AG10803 (cell line): ENCODE measurements at places on chromosomes 2 and 18.

DNA sequence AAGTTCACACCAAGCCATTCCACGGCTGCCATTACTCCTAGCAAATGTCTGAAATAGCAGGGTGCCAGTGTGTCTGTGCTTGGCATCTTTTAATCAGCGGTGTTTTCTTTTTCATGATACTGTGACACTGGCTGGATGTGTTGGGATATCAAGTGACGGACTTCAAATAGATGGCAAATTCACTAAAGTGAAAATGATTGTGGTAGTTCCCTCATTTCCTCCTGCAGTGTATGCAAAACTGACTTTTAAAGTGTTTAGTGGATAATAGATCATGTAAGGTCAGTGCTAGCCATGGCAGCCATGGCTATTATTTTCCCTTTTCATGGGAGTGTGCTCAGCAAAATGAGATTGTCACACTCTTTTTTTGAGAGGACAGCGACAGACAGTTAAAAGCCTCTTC lies 261.5 kb upstream of the SIX3 start:
- DNase-seq: no peak

GRCh38 chr2:197121255-197121654 lies 189.3 kb downstream of the ANKRD44 start:
- DNase-seq: no peak

- no peak for DNase-seq
Measured at GRCh38 chr2:199552141-199552540, 94.4 kb upstream of the SATB2 start.

GRCh38 chr2:234444893-234445292 lies 52.0 kb downstream of the ARL4C start:
- DNase-seq: peak; percentile 92

DNA sequence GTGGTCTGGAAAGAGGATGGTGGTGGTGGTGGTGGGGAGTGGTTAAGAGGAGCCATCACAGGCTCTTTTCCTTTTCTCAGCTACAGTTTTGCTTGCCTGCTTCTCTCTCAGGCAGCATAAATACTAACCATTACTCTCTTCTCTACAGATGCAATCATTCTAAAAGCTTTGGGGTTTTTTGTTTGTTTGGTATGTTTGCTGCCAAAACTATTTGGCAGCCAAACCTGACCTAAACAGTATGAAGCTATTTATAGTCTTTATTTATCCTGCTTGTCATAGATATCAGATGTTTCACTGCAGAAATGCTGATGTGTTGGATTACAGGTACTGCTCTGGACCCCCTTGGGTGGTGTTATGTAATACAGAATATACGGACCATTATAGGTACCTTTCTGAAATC lies 15.3 kb downstream of the SIX3 start:
- DNase-seq: peak; percentile 40

- DNase-seq: no peak
Measured at GRCh38 chr2:11099122-11100065, 55.9 kb upstream of the SLC66A3 start.

DNA sequence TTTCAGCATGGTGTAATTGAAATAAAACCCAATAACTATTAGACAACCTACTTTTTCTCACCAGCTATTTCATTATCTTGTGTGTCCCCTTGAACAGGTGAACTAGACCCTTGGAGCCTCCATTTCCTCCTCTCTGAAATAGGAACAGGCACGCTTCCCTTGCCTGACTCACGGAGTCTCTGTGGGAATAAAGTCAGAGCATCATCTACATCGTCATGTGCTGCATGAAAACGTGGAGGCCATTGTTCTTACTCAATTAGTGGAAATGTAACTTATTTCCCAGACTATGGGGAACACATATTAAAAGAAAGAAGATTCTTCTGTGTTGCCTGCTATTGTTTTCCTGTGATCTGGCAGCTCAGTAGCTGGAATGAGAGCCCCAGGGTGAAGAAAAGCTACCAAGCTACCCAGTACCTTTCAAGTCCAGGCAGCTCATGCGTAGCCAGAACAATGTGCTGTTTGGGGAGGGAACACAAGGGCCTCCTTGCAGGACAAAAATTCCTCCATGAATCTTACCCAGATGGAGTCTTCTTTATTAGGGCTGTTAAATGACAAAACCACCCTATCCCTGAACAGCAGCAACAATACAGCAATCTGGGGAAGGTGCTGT lies 59.8 kb downstream of the SOX11 start:
- no peak for DNase-seq

DNA sequence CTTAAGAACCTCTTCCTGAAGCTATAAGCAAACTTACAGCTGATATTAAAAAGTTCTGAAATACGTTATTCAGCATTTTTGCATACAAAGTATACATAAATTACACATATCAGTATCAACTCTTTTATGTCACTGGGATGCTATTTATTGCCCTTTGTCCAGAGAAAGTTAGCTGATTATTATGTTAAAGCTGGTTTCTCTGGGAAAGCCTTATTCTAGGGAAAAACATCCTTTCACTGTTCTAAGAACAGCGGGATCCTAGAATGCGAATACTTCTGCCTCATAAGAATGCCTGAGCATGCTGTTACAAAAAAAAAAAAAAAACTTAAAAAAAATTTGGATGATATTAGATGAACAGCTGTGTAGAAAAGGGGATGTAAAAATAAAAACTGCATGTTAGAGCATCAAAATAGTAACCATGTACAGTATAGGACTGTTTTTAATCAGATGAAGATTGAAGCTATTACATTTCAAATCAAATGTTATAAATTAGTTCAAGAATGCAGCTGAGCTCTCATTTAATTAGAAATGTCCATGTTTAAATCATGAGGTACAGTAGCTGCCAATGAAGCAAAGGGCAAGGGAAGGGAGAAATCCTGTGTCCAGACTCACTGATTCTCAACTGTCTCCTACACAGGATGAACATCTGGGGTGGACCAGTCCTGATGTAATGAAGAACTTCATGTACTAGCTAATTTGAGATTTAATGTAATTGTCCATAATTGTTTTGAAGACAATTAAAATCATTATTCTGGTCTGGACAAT lies 8.2 kb downstream of the FTCDNL1 start:
- no peak for DNase-seq

DNA sequence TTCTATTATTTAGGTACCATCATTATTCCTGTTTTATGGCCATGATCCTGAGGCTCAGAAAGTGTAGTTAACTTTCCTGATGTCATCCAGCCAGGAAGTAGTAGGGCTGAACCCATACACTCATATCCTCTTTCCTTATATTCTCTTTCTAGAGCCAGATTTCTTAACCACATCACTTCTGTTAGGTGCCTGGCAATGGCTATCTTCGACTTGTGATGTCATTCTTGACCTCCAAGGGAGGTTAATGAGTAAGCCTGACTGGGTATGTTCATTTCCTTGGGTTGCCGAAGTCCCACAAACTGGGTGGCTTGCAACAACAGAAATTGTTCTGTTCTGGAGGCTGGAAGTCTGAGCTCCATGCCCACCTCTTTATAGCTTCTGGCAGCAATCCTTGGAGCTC lies 43.4 kb downstream of the ITGB6 start:
- DNase-seq: peak; percentile 52

GRCh38 chr2:263022-263738 lies 652 bp downstream of the SH3YL1 start:
- no peak for DNase-seq

DNA sequence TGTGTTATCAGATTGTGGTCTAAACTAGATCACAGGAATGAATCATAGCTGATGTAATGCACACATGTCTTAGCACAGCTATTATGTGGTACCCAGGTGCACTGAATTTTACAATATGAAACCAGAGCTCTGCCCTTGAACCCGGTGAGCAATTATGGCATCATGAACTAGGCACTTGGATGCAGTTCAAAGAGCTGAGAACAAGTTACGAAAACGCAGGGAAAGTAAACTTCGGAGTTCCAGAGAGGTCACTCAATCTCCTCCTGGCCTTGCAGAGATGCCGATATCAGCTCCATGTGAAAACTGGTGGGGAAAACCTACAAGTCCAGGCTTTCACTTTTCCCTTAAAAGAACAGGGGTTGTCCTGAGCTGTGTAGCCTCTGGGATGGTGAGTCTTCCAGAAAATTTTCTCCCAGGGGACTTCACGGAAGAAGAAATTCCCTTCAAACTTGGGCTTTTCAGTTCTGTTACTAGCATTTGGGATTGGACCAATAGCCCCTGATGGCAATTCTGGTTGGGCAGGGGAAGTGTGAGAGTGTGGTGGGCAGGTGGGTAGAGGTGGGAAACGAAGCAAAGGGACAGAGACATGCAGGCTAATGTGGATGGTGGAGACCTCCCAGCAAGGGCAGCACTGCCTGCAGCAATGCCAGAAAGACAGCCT lies 71.1 kb upstream of the SH3BP4 start:
- peak; percentile 40 for DNase-seq

GRCh38 chr2:23390152-23390551 lies 5.2 kb downstream of the KLHL29 start:
- no peak for DNase-seq

DNA sequence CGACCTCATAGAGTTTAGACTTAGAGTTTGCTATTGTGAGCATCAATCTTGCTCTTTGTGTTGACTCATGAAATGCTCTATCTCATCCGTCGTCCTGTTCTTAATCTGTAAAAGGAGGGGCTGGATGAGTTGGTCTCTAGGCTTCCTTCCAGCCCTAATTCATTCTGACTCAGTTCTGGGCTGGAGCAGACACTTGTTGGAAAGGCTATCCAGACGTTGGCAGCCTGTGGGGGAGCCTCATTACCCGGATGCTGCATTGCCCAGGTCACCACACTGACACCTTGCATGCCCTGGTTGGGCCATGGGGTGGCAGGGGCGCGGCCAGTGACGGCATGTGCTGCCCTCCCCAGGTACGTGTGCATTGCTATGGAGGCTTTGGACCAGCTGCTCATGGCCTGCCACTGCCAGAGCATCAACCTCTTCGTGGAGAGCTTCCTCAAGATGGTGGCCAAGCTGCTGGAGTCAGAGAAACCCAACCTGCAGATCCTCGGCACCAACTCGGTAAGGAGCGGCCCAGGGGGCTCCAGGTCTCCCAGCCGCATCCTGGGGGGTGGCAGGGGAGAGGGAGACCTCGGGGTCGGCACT lies 61.5 kb downstream of the EFR3B start:
- peak; percentile 85 for DNase-seq

DNA sequence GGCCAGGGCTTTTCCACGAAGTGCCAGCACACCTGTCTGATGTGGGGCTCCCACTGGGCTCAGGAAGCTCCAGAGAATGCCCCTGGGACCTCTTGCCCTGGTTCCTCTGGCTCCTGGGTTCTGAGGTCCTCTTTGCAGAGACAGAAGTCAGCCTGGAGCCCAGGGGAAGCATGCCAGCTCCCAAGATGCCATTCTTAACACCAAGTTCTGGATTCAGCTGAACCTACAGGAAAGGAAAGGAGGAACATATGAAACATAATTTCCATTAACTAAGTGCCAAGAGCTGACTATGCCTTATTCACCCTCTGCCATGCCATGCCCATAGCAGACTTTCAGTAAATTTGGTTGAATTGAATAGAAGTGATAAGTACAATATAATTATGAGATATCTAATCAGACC lies 21.9 kb downstream of the FAM124B start:
- no peak for DNase-seq

GRCh38 chr2:42133771-42134195 lies 35.4 kb upstream of the EML4 start:
- no peak for DNase-seq

- no peak for DNase-seq
Measured at GRCh38 chr2:54585136-54585733, 129.1 kb downstream of the SPTBN1 start.

DNA sequence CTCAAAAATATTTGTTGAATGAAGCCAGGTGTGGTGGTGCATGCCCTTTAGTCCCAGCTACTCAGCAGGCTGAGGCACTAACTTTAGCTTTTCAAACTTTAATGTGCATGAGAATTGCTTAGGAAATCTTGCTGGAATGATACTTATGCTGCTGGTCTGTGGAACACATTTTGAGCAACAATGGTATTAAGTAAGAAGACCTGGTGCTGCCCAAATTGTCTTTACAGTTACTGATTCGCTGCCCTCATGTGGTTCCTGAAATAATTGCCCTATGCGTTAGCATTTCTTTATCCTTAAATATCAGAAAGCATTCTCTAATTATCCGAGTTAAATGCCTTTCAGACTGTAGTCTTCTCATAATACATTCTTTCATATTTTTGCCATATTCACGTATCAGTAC lies 76.0 kb upstream of the SESTD1 start:
- DNase-seq: peak; percentile 77

DNA sequence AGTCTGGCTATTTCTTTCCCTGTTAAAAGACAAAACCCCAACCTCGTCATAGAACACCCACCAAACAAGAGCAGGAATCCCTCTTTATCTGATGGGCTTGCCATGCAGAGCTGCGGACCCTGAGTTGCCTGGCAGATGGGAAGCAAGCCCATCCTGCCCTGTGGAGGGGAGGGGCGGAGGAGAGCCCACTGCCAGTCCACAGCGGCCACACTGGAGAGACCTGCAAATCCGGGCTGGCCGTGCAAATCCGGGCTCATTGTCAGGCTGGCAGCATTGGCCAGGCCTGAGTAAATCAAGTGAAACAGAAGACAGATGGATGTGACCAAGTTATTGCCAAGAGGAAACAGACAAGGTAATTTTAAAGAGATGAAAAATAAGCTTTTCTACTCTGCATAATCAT lies 22.0 kb downstream of the MYL12B start:
- DNase-seq: no peak

GRCh38 chr2:72915907-72916742 lies 1.2 kb upstream of the EMX1 start:
- no peak for DNase-seq

- DNase-seq: no peak
Measured at GRCh38 chr2:98565286-98565860, 42.9 kb downstream of the COA5 start.
